ENCODE measurements at places on chromosomes 16 and 17.

DNA sequence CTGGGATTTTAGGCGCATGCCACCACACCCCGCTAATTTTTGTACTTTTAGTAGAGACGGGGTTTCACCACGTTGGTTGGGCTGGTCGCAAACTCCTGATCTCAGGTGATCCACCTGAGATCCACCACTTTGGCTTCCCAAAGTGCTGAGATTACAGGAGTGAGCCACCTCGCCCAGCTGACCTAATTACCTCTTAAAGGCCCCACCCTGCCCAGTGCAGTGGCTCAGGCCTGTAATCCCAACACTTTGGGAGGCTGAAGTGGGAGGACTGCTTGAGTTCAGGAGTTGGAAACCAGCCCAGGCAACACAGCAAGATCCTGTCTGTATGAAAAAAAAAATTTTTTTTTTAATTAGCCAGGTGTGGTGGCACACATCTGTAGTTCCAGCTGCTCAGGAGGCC is 2.9 kb upstream of the COASY start:
- DNase-seq, result no peak

- no peak for DNase-seq
These were observed 293.1 kb upstream of the FOXF1 start for GRCh38 chr16:86217001-86217890.

- no peak for DNase-seq
These were observed 15.8 kb upstream of the ITGAD start for GRCh38 chr16:31377210-31377903.

- no peak for DNase-seq
These were observed 28.0 kb upstream of the UBE2G1 start for GRCh38 chr17:4394208-4395110.

DNA sequence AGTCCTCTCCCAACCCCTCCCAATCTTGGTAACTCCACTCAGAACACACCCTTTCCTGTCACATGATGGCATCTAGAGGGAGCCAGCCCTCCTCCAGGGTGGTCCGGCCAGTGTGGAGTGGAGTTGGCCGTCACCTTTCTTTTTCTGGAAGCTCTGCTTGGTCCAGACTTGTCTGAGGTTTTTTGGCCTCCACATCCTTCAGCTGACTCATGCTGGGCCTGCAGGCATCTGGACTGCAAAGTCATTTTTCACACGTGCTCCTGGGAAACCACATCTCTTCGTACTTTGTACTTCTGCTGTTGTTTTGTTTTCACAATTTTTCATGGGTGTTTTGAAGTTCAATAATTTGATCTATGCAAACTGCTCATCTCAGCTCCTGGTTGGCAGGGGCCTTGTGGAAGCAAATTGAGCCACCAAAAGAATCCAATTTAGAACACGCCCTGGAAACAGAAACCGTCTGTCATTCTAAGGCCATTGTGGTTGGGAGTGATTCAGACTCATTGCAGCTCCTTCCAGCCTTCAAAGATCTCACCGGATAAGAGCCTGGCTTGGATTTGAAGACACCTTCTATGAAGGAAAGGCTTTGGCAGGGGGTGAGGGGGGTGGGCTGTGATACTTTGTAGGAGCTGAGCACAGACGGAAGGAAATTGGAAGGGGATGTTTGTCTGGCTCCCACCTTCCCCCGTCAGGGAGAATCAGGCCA is 42.4 kb upstream of the NF1 start:
- DNase-seq, result no peak

DNA sequence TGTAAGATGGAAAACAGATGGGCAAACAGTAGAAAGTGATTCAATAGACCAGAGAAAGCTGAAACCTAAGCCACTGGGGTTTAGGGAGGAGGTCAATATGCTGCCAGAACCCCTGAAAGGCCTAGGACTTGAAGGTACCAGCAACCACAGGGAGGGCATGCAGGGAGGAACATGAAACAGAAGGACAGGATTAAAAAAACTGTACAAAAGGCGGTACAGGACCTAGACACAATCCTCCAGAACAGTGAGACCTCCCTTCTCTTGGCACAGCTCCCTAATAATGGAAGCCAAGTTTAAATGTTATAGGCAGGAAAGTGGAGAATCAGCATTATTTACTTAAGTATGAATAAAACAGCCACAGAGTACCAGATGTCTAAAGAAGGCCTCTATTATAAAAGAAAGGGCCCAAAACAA is 105.5 kb downstream of the SPAG9 start:
- no peak for DNase-seq

DNA sequence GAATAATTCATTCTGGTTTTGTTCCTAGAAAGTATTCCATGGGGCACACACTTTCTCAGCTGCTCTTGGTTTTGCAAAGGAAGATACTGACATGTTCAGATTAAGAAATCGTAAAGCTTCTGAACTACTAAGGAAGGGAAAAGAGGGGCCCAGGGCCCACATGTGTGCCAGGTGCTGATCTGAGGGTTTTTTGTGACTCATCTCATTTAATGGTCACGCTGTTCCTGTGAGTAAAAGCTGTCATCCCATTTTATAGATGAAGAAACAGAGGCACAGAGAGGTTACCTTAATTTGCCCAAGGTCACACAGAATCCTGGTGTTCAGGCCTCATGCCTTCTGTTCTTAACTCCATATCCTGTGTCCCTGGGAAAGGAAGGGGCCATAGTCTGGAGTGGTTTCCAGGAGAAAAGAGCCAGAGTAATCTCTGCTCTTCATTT is 113.2 kb downstream of the MSI2 start:
- DNase-seq, result no peak

DNA sequence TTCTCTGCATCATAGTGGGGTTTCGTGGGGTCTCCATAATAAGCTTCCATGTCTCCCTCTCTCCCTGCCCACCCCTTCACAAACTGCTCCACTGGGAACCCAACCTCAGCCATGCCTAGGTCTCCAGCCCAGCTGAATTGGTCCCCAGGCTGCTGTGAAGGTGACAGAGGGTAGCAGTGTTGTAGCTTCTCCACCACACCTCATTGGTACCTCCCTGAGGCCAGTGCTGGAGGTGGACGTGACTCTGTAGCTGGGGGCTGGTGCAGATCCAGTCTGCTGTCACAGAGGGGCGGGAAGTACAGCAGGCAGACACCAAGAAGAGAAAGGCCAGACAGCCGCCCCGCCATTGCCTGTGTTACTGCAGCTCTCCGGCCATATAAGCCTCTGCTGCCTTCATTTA is 82.1 kb downstream of the OR1D5 start:
- no peak for DNase-seq

DNA sequence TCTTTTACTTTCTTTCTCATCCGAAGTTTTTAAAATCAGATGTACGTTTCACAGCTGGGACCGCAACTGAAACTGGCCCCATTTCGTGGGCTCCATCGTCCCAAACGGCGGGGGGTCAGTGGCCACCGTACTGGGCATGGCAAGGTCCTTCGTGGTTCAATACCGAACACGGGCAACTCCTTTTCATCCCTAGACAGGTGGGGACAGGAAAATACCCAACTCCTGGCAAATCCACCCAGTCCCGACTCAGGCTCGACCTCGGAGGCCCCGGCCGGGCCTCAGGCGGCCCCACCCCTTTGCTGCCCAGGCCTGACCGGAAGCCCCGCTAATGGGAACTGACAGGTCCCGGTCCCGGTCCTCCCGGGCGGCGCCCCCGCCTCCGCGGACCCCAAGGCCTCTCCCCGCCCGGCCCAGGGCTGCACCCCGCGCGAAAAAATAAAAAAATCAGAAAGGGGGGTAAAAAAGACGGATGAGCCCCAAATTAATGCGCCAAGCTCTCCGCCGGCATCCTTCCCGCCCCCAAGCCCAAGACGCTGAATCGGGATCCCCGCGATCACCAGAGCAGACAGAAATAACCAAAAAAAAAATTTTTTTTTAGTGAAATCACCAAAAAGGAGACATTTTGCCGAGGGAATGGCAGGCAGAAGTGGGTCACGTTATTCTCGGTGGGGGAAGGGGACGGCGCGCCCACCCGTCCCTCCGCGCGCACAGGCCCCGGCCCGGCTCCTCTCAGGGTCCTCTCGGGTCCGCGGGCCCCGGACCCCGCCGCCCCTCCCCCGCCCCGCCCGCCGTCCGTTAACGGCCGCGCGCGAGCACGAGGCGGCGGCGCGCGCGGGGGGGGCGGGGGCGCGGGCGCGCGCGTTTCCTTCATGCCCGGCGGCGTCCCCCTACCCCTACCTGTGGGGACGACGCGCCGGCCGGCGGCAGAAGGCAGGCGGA is 562 bp downstream of the ZC3H7A start:
- DNase-seq, result peak; percentile 18

GRCh38 chr16:10988879-10989278 is 44.5 kb downstream of the CLEC16A start:
- no peak for DNase-seq

DNA sequence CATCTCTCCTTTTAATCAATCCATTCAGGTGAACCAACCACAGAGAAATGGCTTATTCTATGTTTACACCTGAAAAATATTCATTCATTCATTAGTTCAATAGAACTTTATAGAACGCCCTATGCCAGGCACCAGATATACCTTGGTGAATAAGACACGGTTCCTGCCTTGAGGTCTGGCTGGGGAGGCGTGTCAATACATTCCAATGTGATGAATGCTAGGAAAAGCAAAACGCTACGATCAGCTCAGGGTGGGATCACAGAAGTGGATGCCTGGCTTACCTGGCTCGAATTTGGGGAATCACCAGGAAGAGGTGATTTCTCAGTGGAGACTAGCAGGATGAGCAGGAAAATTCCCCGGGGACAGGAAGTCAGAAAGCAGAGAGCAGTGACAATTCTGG is 17.5 kb upstream of the WFIKKN2 start:
- DNase-seq, result no peak

GRCh38 chr16:24164416-24164815 is 91.7 kb upstream of the CACNG3 start:
- DNase-seq, result no peak

DNA sequence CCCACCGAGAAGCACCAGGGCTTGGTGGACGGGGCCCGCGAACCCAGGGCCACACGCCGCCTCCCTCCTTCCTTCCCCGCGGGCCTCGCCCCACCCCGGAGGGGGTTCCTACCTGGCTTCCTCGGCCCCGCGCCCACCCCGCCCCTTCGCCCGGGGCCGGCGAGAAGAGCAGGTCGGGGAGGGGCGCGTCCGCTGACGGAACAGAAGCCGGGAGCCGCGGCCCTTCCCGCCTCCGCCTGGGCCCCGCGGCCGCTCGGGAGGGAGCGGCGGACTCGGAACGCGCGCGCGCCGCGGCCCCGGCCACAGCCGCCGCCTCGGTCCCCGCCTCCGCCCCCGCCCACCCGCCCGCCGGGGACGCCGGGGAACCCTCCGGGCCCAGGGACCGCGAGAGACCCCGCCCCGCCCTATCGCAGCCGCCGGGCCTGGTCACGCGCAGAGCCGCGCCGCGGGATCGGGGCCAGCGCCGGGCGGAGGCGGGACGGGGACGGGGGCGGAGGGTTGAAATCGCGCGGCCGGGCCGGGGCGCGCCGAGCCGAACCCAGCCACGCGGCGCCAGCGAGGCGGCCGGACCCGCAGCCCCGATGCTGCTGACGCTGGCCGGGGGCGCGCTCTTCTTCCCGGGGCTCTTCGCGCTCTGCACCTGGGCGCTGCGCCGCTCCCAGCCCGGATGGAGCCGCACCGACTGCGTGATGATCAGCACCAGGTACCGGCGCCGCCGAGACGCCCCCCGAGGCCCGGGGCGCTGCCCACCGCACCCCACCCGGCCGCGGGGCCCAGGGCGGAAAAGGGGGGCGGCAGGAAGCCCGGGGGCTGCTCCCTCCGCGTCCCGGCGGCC is at the start of gene TLCD3A:
Gene TLCD3A, plus strand, starts transcription at position 530 of the 835 bp plus-strand sequence. Its CDS starts 52 bp downstream, at position 582.
- DNase-seq, result peak; percentile 38

DNA sequence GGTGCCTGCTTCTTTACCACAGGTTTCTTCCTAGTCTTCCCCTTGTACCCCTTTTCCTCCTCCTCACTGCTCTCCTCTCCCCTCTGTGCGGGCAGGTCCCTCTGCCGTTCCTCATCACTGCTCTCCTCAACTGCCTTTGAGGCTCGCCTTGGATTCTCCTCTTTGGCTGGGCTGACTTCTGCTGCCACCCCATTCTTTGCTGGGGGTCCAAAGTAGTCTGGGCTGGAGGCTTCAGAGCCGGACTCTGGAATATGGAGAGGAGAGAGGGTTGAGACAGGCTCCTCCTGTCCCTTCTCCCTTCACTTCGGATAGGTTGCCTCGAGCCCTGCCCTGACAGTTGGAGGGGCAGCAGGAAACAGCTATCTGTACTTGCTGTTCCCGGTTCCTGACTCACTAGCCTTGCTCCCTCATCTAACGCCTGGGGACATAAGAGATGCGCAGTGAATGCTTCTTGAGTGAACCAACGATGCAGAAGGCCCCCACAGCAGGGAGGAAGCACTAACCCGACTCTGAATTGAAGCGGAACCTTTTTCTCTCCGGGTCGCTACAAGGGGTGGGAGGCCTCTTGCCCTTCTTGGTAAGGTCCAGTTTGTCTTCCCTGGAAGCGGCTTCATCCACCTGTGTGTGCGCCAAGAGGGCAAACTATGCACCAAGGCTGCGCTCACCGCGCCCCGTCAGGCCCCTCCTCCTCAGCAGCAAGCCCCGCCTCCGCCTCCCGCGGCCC is 655 bp downstream of the HIRIP3 start:
- peak; percentile 54 for DNase-seq

DNA sequence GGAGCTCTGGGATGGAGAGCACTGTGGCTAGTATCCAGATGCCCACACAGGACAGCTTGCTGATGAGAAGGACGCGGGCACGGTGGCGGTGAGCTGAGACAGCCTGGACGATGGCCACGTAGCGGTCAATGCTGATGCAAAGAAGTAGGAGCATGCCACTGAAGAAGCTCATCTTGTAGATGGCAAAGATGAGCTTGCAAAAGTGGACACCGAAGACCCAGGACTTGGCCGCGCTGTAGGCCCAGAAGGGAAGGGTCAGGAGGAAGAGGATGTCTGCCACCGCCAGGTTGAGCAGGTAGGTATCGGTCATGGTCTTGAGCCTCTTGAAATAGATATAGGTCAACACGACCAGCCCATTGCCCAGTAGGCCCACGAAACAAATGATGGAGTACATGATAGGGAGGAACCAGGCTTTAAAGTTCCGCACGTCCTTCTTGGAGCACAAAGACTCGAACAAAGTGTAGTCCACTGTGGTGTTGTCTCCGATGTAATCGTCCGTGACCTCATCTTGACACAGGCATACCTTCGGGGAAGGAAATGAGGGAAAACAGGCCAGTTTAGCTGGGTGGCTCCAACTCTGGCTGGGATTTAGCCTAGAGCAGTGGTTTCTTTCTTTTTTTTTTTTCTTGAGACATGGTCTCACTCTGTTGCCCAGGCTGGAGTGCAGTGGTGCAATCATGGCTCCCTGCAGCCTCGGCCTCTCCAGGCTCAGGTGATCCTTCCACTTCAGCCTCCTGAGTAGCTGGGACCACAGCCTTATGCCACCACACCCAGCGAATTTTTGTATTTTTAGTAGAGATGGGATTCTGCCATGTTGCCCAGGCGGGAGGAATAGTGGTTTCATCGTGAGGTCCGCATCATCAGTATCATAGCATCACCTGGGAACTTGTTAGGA is 9.7 kb downstream of the CCR7 start:
- DNase-seq, result no peak

Measured in CD8-positive, alpha-beta T cell (primary cell).